ENCODE measurements at places on chromosomes 6 and 20.

DNA sequence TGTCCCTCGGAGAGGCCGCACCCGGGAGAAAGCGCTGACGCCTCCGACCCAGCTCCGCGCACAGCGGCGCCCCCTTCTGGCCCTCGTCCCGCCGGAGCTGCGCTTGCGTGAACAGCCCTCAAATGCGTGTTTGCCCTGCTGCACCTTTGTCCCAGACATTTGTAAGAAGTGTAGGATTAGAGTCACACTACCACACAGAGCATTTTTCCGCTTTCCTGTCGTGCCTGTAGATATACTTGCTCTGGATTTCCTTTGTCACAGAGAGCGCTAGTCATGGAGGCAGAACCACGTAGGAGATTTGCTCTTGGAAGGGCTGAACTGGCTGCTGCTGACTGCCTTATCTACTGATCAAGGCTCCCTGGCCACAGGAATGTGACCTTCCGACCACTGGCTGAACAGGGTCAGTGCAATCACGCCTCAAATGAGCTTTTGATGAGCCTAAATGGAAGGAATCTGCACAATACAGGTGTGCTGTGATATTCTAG is 62.3 kb downstream of the PAX1 start:
- DNase-seq = no peak

DNA sequence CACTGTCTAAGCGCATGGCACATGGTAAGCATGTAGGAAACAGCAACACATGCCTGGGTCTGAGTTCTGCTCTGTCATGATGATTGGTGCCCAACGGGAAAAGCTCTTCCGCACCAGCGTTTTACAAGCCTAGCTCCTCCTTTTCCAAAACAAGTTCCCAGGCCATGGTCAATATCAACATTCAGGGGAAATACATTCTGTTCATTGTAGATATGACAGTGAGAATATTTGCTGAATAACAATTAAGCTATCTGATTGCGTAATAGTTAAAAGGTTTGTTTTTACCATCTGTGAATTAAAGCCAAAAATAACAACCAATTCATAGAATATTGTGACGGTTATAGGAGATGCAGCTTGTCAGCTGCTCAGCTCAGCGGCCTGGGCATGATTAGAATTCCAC is 404.3 kb upstream of the SLC35B3 start:
- DNase-seq = no peak

GRCh38 chr6:117389227-117390057 is 36.3 kb downstream of the ROS1 start:
- no peak for DNase-seq

DNA sequence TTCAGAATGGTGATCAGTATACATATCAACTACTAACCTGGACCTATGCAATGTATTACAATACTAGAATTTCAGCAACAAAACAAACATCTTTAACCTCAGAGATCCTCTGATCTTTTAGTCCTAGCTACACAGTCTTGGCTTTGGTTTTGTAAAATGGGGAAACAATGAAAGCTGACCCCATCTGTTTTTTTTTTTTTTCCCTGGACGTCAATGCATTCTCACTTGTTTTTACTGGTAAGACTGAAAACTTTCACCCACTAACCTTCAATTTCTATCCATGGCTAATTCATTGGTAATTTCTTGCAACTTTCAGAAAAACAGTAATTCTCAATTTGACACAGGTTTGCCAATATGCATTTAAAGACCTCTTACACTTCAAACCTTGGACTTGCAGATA is 3.0 kb downstream of the KIF13A start:
- no peak for DNase-seq

DNA sequence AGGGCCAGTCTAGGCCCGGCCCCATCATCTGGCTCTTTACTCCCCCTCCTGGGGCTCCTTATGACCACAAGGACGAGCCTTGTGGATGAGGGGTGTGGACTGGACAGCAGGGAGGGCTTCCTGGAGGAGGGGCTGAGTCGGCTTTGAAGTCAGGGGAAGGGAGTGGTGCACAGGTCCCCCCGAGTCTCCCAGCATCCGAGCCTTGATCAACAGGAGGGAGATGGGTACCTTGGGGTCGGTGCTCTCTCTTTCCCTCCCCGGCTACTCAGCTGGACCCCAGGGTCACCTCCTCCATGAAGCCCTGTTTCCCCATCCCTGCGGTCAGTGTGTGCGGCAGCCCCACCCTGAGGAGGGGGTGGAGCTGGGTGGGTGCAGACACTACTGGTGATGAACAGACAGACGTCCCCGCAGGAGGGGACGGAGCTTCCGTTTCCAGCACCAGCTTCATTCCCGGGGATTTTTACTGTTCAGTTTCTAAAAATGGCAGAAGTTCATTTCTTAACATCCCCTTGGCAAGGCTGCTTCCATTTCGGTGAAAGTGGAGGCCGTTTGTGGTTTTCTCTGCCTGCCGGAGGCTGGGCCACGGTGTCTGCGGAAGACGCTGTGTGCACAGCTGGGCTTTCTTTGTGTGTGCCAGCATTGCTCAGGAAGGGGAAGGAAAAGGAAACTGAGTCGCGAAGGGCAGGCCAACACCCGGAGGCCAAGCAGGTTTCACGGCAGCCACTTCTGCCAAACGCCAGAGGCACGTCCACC is 19.6 kb downstream of the NTSR1 start:
- DNase-seq = no peak

- DNase-seq = no peak
Observed at GRCh38 chr6:121522265-121522664, 86.8 kb downstream of the GJA1 start.
